Stomach (tissue), 19 donors: ENCODE measurements at places on chromosomes 4 and X.

- H3K36me3 ChIP-seq, result no peaks in the 10 kb centered on the region
- H3K27ac ChIP-seq, result no peak overlapping the region
- no peak overlapping the region for H3K4me3 ChIP-seq
- no peaks in the 10 kb centered on the region for H3K4me1 ChIP-seq
Observed at GRCh38 chr4:53175640-53176039, 190.2 kb downstream of the SCFD2 start.

- no peaks in the 10 kb centered on the region for H3K36me3 ChIP-seq
- no peaks in the 10 kb centered on the region for H3K27me3 ChIP-seq
- peak overlapping the region; percentile 60 for H3K27ac ChIP-seq
- peaks cover 26% of the 10 kb centered on the region for H3K4me1 ChIP-seq
- peak; percentile 85 for DNase-seq
- peak overlapping the region; percentile 29 for H3K4me3 ChIP-seq
Observed at GRCh38 chr4:151226004-151226932, 50.7 kb upstream of the PRSS48 start.

DNA sequence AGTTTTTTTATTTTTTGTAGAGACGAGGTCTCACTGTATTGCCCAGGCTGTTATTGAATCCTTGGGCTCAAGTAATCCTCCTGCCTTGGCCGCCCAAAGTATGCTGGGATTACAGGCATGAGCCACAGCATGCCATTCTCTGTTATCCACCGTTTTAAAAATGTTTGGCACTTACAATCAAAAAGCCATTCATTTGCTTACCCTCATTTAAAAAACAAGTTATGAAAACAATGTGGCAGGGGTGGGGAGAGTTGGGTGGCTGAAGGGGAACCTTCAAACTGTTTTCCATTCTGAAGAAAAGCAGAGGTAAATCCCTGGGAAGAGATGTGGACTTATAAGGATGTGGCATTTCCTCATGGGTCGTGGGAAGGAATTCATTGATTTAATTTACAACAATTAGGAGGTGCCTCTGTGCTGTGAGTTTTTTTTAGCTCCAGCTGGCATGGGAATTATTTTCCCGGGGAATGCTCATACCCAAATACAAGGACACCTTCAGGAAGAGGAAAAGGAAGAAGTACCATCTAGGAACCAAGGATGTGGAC is 103.5 kb downstream of the MID1 start:
- no peaks in the 10 kb centered on the region for H3K27me3 ChIP-seq
- H3K4me3 ChIP-seq, result no peak overlapping the region
- H3K36me3 ChIP-seq, result no peaks in the 10 kb centered on the region
- no peak for DNase-seq
- no peaks in the 10 kb centered on the region for H3K4me1 ChIP-seq
- H3K27ac ChIP-seq, result no peak overlapping the region

DNA sequence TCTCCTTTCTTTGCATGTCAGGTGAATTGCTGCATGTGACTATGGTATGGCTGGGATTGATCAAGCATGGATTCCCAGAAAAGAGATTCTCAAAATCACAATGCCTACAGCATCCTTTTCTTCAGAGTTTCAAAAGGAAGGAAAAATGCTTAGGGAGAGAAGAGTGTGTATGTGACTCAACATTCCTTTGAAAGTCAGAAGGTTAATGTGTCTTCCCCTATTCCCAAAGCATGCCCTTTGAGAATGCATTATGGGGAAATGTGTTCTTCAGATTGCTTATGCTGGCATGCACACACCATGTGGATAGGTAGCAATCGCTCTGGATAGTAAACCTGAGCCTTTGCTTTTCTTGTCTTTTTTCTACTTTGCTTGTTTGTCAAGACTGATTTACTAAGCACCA is 78.5 kb downstream of the ELOVL6 start:
- DNase-seq, result no peak
- peaks cover 8% of the 10 kb centered on the region for H3K4me1 ChIP-seq
- no peaks in the 10 kb centered on the region for H3K27me3 ChIP-seq
- no peak overlapping the region for H3K27ac ChIP-seq
- H3K4me3 ChIP-seq, result no peak overlapping the region

DNA sequence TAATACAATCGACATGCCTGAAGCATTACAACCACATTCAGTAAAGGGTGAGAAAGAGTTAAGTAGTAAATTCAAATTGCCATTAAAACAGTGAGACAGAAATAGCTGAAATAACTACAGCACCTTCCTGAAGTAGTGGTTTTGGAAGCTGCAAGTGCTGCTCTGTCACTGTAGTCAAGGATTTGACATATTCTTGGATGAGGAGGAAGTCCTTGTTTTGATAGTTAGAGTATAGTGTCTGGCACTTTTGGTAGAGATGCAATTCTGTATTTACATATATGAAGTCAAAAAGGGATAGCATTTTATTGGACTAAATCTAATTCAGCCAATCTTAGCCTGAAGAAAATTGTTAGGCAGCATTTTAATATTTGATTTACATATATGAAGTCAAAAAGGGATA is 1559.6 kb downstream of the TECRL start:
- H3K27me3 ChIP-seq, result no peaks in the 10 kb centered on the region
- no peak overlapping the region for H3K4me3 ChIP-seq
- no peaks in the 10 kb centered on the region for H3K4me1 ChIP-seq
- no peaks in the 10 kb centered on the region for H3K36me3 ChIP-seq
- no peak for DNase-seq
- H3K27ac ChIP-seq, result no peak overlapping the region

GRCh38 chrX:17375637-17376430 is 834 bp downstream of the NHS start:
- peak overlapping the region; percentile 55 for H3K27ac ChIP-seq
- peaks cover 22% of the 10 kb centered on the region for H3K27me3 ChIP-seq
- DNase-seq, result peak; percentile 33
- H3K4me1 ChIP-seq, result no peaks in the 10 kb centered on the region
- peak overlapping the region; percentile 61 for H3K4me3 ChIP-seq
